Activated T-helper 1 cell treated with anti-CD3 and anti-CD28 coated beads, Interleukin-2, amount 50 U/mL, for 16 hours (primary cell): ENCODE measurements at places on chromosomes 6 and 20.

DNA sequence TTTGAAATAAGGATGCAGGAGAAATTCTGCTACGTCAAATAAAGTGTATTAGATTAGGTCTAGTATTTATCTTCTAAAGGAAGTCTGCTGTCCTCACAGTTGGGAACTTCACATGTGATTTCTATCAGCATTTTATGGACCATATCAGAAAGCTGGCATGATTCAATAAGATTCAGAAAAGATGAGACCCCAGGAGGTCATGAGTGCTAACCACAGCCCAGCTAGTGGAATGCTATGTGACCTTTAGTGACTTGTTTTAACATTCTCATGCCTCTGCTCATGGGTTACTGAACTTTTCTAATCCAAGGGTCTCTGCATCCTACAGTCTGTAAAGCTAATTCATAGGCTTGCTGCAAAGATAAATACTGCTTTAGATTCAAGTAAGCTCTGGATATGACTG is 150.1 kb downstream of the GMPR start:
- DNase-seq = no peak

DNA sequence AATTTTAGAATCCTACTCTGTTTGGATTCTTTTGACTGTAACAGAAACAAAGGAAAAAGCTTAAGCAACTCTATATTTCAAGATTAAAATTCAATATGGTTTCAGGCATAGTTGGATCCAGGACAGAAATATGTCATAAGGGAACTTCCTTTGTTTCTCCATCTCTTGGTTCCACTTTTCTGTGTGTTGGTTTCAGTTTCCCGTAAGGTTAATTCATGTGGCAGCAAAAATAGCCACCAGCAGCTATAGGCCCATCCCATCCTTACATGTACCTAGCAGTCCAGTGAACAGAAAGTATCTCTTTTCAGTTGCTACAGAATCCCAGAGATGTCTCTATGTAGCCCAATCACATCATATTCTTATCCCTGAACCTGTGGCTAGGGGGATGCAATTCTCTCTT is 8.8 kb upstream of the FAM8A1 start:
- no peak for DNase-seq

- no peak for DNase-seq
Measured at GRCh38 chr20:2833761-2834160, 6.7 kb downstream of the PCED1A start.

DNA sequence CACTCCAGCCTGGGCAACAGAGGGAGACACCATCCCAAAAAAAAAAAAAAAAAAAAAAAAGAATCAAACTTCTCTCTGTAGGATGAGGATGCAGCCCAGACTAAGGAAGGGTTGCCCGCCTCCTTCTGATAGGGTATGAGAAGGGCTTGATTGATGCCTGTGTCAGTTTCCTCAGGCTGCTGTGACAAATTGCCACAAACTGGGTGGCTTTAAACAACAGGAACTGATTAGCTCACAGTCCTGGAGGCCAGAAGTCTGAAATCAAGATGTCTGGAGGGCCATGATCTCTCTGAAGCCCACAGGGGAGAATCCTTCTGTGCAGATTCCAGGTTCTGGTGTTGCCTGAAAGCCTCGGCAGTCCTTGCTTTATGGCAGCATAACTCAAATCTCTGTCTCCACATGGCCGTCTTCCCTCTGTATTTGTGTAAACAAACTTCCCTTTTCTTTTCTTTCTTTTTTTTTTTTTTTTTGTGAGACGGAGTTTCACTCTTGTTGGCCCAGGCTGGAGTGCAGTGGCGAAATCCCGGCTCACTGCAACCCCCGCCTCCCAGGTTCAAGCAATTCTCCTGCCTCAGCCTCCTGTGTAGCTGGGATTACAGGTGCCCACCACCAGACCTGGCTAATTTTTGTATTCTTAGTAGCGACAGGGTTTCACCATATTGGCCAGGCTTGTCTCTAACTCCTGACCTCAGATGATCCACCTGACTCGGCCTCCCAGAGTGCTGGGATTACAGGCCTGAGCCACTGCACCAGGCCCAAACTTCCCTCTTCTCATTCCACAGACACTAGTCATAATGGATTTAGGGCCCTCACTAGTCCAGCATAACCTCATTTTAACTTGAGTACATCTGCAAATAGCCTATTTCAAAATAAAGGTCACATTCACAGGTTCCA is 11.2 kb upstream of the CDK19 start:
- no peak for DNase-seq

DNA sequence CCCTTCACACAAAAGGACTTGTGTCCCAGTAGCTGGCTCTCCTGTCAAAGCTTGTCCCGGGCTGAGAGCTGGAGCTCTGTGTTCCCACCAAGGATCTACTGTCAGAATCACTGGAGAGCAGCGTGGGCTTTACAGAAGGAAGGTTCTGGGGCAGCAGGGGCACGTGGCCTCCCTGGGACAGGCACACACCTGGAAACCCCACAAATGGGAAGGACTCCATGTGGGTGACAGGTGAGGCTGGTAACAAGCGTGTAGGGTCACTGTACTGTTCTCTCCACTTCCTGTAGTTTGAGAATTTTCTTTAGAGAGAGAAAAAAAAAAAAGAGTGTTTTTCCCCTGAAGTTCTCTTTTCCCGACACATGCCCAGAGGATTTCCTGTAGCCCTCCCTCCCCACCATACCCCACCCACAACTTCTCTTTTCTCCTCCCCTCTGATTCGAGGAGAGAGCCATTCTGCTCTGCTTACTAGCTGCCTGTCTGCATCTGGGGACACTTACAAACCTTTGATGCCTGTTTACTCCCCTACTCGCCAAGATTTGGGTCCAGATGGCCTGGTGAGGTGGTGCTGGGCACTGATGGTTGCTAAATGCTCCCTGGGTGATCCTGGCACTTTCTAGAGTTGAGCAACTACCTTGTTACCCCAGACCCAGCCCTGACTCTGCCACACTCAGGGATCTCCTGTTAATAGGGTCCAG is 84.1 kb upstream of the SIRPA start:
- DNase-seq = no peak

GRCh38 chr6:66328200-66328599 is 621.2 kb upstream of the EYS start:
- DNase-seq = no peak

DNA sequence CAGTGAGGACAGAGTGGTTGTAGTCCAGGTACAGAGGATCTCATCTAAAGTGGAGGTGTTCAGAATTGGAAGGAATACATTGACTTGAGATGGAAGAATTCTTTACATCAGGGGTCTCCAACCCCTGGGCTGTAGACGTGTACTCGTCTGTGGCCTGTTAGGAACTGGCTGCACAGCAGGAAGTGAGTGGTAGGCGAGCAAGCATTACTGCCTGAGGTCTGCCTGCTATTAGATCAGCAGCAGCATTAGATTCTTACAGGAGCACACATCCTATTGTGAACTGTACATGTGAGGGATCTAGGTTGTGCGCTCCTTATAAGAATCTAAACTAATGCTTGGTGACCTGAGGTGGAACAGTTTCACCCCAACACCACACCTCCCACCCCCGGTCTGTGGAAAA is 121.1 kb downstream of the CDKAL1 start:
- DNase-seq = no peak

DNA sequence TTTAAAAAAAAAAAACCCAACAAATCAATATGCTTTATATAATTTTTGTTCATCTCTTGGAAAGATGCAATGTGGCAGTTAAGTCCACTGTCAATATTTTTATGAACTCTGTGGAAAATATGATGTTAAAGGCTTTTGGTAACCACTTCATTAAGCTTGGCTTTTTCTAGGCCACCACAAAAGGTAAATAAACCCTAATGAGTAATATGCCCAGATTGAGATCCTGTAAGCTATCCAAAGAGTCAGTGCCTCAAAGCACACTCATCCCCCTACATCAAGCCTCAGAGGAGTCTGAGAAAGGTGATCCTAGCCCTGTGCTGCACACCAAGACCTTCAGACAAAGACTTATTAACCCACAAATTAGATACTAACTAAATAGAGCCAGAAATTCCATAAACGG is 121.1 kb downstream of the CDC5L start:
- no peak for DNase-seq

DNA sequence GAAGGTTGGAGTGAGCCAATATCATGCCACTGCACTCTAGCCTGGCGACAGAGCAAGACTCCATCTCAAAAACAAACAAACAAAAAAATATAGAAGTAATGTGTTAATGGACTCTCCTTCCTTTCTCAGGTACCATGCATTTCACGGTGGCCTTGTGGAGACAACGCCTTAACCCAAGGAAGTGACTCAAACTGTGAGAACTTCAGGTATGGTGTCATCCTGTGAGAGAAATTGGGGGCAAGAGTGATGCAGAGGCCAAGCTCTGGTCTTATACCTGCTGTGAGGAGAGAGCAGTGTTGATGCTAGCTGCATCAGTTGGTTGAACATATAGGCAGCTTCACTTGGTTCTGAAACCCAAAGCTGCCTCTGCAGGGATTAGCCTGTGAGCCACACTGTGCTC is 6.2 kb downstream of the ITCH start:
- no peak for DNase-seq

DNA sequence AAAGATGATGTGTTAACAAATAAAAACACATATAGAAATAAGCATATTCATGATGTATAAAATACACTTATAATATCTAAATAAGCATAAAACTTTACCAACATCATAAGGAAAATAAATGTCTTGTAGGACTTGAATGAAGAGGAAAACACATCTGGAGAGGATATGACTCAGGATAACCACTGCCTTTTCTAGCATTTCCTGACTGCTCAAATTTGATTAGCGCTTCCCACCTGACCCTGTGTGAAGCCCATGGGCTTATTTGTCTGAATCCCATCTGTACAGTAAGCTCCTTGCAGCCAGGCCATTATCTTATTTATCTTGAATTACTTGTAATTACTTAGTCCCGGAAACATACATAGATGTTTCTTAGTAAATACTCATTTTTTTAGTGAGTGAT is 608.6 kb downstream of the COL12A1 start:
- no peak for DNase-seq

DNA sequence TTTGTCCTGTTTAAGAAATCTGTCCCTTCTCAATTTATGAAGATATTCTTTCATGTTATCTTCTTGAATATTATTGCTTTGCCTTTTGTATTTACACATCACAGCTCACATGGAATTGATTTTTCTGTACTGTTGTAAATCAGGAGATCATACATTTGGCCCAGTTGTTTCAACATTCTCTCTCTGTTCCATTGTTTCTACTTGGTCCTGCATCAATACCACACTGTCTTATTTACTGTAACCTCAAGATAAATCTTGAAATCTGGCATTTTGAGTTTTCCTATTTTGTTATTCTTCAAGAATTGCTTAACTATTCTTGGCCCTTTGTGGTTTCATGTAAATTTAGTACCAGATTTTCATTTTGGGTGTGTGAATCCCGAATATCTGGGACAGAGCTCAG is 121.7 kb upstream of the CCN2 start:
- no peak for DNase-seq

- DNase-seq = no peak
Measured at GRCh38 chr6:69816026-69816425, 19.2 kb upstream of the LMBRD1 start.

- no peak for DNase-seq
Measured at GRCh38 chr6:132495604-132496079, 17.3 kb downstream of the STX7 start.
